Right renal pelvis (tissue), 4 donors: ENCODE measurements at places on chromosomes 4 and X. TPM values are rescaled to one million over a fixed set of nuclear protein-coding genes. Genes with fewer than 3 reads are reported as not detected.

DNA sequence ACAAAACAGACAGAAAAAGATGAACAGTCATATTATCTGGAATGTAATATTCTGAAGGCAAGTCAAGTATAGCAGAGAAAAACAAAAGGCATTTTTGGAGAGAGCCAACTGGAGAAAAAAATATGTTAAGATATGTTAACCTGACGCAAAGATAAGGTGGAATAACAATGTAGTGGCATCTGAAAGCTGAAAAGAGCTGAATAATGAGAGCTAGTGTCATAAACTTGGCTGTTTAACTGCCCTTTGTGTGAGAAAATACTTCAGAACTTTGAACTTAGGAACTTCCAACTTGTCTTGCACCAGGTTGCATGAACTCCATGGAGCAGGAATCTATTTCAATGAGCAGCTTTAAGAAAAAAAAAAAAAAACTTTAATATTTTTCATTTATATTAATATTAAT lies 32.9 kb downstream of the RAB33A start:
- no peak for DNase-seq

- DNase-seq: peak; percentile 7
Observed at GRCh38 chr4:102263024-102263787, 82.1 kb downstream of the SLC39A8 start.

- DNase-seq: no peak
Observed at GRCh38 chr4:47160095-47160494, 128.7 kb downstream of the GABRB1 start.

DNA sequence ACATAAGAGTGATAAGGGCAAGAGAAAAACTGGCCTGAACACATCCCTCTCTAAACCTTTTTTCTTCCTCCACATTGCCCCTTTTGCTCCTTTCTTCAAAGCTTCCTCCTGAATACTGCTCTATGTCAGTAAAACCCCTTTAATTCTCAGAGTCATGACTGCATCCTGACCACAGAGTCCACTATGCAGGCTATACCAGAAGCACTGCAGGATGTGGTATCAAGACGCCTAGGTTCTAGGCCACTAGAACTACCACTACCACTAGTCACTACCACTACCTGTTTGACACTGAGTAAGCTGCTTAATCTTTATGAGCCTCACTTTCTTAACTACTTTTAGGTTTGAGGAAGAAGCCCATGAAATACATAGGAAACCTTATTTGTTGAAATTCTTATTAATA lies 38.7 kb downstream of the ARHGEF9 start:
- DNase-seq: no peak

DNA sequence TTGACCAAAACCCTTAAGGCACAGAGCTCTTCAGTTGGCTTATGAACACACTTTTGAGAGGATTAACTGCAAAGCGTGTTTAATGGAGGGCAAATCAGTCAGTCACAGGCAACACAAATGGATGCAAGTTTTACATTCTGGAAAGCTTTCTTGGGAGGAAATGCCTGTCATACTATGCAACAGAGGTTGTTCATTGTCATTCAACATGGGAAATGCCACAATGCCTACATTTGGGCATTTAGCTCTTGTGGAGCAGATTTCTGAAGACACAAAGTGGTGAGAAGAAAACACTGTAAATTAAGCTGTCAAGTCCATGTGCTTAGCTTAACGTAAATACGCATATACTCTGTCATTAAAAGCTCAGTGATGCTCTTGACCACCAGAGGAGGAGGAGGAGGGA lies 41.1 kb downstream of the CBLL2 start:
- DNase-seq: no peak

DNA sequence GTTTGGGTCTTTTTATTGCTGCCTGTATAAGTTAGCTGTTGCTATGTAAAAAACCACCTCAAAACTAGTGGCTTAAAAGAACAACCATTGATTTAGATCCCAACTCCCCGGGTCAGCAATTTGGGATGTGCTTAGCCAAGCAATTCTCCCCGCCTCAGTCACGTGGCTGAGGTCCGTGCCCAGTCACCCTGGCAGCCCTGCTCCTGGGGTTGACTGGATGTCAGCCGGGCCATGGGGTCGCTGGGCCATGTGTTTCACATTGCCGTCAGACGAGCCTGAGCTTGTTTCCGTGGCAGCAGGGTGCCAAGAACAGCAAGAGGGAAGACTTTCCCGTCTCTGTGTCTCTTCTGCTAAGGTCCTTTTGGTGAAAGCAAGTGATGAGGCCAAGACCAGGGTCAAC lies 345.7 kb upstream of the FAT1 start:
- DNase-seq: no peak

DNA sequence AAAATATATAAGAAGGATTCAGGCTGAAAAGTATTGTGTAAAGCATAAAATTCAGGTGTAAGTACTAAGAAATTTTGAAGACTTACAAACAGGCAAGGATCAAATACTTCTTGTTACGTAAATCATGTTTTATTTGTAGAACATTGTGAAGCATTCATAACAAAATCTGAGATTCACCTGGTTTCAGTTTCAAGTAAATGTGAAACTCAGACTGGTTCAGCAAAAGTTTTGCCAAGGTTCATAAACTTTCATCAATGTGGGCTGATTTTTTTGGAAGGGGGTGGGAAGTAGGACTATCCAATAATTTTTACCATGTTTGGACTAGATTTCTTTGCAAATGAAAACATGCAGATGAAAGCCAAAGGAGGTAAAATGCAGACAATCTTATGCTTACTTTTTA lies 527.7 kb downstream of the ANKRD50 start:
- no peak for DNase-seq

DNA sequence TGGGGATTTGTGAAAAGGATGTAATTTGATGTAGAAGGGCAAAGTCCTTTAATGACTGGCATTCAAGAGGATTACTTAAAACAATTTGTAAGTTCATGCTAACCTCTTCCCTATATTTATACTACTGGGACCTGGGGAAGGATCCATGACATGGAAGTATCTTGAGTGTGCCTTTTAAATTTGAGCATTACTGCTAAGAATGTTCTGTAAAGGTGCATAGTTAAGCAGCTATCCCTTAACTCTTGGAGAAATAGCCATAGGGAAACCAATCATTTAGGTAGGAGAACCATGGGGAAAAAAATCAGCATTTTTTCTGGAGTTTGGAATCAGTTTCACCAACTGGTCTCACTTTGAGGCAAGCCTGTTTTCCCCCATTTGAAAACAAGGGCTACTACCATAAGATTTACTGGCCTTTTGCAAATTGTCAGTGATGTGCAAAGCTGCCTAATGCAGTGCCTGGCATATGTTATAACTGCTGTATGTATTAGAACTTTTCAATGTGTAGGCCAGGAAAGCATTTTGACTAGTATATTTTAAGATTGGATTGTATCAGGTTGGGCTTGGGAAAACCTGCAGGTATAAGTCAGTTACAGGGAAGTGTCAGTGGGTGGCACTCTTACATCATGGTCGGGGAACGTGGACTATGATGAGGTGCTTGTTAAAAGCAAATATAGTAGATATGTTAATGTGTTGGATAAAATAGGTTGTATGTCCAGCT lies 72.1 kb downstream of the PRSS12 start:
- peak; percentile 43 for DNase-seq

DNA sequence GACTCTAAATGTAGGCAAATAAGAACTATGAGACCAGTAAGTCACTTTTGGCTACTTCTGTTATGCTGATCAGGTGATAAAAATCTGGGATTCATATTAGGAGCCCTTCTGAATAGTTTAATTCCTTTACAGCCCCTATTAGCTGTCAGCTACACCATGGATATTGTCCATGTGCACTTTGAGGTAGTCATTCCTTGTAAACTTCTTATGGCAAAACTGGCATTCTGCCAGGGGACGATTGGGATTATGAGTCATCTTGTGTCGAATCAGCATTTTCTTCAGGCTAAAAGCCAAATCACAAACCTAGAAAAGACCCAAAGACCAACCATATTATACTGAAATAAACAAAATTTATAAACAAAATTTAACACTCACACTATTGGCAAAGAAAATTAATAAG lies 227.6 kb downstream of the PRDM5 start:
- no peak for DNase-seq

GRCh38 chrX:14676431-14676830 lies 147.1 kb downstream of the GLRA2 start:
- no peak for DNase-seq

- no peak for DNase-seq
Observed at GRCh38 chrX:155028129-155028528, 1.5 kb downstream of the FUNDC2 start.

- DNase-seq: no peak
Observed at GRCh38 chr4:173443121-173443520, 44.2 kb upstream of the SCRG1 start.

GRCh38 chrX:18390941-18391538 lies 34.4 kb upstream of the CDKL5 start:
- no peak for DNase-seq

DNA sequence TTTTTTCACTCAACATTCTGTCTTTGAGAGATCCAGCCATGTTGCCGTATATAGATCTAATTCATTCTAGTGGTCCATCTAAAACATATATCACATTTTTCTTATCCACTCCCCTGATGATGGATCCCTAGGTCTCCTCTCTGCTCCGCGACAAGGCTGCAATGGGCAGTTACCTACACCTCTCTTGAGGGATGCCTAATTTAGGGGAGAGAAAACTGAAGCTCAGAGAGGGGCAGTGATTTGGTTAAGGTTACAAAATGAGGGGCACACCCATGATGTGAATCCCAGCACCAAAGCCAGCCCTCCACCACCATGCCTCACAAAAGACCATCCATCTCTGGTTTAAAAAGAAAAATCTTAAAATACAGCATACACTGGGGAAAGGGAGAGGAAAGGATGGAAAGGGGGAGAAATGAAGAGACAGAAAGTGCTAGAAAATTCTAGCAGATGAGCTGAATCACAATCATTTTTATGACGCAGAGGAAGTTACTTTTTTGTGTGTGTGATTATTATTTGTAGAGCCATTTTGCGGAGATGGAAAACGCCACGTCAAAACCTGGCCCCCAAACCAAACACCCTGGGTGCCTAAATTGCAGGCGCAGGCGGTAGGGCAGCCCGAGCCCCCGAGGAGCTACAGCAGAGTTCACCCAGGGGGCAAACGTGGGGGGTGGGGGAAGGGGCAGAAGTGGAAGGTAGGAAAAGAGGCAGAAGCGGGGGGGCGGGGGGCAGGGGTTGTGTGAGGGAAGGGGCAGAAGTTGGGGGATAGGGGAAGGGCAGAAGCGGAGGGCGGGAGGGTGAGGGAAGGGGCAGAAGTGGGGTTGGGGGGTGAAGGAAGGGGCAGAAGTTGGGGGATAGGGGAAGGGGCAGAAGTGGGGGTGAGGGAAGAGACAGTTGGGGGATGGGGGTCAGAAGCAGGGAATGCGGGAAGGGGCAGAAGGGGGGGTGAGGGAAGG lies 1.3 kb upstream of the TSPYL2 start:
- DNase-seq: no peak

- DNase-seq: no peak
Observed at GRCh38 chr4:15740764-15741404, 37.2 kb upstream of the CD38 start.

GRCh38 chrX:128698573-128699181 lies 646.5 kb upstream of the ACTRT1 start:
- no peak for DNase-seq

GRCh38 chrX:143296521-143296920 lies 220.8 kb downstream of the SPANXN3 start:
- DNase-seq: no peak

DNA sequence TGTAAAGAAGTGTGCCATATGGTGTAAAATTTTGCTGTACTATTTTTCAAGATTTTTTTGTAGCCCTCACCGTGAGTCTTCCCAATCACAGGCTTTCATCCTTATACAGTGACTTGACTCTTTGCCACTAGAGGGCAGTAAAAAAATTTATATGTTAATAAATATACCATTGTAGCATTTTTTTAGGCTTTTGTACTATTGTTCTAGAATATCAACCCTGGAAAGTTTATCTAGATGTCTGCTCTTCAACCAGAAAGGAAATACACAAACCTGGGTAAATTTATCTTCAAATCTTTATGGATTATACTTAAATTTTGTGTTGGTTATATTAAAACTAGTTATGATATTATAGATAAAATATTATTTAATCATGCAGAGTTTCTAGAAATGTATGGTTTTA lies 235.3 kb downstream of the TENM3 start:
- DNase-seq: no peak

DNA sequence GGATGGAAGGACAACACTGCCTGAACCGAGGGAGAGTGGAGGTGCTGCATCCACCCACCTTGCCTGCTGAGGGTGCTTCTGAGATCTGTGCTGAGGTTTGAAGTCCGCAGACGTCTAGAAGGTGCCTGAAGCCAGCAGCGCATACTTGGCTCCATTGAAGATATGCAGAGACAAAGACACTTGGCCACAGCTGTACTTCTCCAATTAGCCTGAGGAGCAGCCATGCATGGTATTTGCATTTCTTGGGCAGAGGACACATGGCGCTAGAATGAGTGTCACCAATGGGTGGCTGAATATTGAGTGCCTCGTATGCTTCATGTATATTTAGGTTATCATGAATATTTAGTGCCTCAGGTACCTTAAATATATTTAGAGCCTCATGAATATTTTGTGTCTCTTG lies 128.7 kb upstream of the ATP6AP2 start:
- no peak for DNase-seq

- no peak for DNase-seq
Observed at GRCh38 chrX:134692233-134692632, 34.0 kb upstream of the PLAC1 start.

DNA sequence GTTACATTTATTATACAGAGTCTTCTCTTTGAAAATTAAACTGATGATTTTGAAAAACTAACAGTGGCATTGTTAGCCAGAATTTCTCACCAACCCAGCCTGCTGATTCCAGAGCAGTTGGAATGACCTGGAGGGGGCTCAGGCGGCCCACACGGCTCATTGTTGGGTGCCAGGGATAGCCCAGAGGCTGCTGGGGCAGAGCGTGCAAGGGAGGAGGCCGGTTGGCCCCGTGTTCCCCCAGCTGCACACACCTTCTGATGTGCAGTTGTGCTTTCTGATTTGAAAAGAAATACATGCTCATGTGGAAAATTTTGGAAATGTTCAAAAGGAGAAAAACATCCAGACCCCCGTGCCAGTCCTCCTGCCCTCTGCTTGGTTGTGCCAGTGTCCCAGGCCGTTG lies 20.6 kb downstream of the WFS1 start:
- DNase-seq: no peak

The SPANXA2 gene
- polyA plus RNA-seq: not detected

The PAGE4 gene
- 0.90 TPM for polyA plus RNA-seq

The GLA gene
- polyA plus RNA-seq: 31.8 TPM
